ENCODE measurements at places on chromosomes 12 and 14.

- no peak for DNase-seq
Measured at GRCh38 chr14:54193871-54194270, 202.9 kb upstream of the CDKN3 start.

GRCh38 chr12:116080415-116080814, 197.1 kb downstream of the MED13L start:
- DNase-seq, result no peak

DNA sequence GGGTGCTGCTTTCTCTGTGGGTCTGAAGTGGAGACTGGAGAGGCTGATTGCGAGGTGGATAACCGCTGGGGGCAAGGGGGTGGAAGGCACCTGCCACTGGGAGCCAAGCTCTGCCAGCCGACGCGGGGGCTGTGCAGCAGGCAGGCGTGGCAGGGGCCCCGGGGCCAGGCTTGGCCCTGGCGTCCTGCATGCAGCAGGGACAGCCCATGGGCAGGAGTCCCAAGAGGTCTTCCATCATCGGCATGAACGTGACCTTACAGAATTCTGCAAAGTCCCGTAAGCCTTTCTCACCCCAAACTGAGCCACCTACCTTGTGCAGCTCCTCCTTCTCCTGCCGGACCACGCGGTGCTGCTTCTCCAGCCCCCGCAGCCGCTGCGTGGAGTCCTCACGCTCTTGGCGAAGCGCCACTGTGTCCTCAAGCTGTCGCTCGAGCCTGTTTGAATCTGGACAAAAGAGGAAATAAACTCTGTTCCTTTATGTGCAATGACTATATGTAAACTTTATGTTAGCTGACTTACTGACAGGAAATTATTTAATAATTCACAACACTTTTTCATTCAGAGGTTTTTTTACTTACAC, 51.3 kb downstream of the AMN start:
- no peak for DNase-seq

- no peak for DNase-seq
Measured at GRCh38 chr14:94329857-94330256, 6.7 kb upstream of the SERPINA6 start.

- DNase-seq, result no peak
Measured at GRCh38 chr14:55819610-55820304, 239.8 kb downstream of the KTN1 start.

GRCh38 chr12:120822832-120823503, 81.2 kb downstream of the SPPL3 start:
- DNase-seq, result peak; percentile 35

- no peak for DNase-seq
Measured at GRCh38 chr12:26630546-26631027, 202.4 kb downstream of the ITPR2 start.

DNA sequence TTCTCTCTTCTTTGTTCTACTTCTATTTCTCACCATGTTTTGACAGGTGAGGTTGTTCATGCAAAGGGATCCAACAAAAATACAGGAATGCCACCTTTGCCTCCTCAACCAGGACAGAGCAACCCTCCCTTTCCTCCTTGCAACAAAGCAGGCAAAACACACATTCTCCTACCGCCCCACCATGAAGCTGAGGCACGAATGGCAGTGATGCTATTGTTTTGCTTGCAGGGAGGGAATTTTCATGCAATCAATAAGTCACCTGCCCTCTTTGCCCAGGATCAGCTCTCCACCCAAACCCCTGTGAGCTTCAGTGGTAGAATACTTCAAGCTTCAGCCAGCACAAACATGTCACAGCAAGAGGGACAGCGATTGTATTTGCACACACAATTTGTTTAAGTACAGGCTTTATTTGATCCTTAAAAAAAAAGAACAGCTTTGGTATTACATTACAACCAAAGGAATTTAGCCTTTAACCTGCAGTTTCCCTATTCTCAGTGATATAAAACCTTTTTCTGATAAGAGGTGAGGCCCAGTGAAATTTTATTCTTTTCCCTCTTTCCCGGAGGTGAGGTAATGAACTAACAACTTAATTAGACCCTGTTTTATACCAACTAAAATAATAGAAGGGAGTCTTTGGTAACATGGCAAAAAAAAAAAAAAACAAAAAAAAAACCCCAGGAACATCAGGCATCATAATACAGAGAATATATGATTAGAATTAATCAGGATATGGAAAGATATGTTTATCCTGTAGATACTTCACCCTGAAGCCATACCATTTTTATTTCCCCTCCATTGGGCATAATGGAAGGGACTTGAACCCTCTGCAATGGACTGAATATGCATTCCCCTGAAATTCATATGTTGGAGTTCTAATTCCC, 87.0 kb upstream of the EEA1 start:
- no peak for DNase-seq

GRCh38 chr12:22626406-22626805, 1.4 kb downstream of the ETNK1 start:
- DNase-seq, result no peak

Data from NCI-H1417 treated with DMSO at 0.1 percent for 48 hours (cell line).